G401 (cell line): ENCODE measurements at places on chromosomes 7 and 10.

- no peak for DNase-seq
These were observed 337 bp downstream of the TRIL start for GRCh38 chr7:28957751-28958234.

- DNase-seq, result no peak
These were observed 165.7 kb downstream of the PTPN20 start for GRCh38 chr10:47076949-47077361.

DNA sequence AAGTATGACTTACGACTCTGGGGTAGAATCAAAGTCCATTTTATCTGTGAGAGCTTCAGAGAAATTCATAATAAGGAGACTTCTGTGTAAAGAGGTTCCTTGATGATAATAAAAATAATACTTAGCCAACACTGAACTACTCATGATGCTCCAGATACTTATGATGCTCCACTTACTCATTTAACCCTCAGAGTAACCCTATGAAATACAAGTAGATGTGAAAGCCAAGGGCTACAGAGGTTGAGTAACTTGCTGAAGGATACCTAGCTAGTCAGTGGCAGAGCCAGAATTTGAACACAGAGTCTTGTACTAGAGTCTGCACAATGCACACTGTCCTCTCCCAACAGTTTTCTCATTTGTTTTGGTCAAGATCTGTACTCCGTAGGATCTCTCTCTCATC, 89.5 kb downstream of the HECW1 start:
- DNase-seq, result no peak

GRCh38 chr10:7388602-7389001, 22.2 kb downstream of the SFMBT2 start:
- no peak for DNase-seq

DNA sequence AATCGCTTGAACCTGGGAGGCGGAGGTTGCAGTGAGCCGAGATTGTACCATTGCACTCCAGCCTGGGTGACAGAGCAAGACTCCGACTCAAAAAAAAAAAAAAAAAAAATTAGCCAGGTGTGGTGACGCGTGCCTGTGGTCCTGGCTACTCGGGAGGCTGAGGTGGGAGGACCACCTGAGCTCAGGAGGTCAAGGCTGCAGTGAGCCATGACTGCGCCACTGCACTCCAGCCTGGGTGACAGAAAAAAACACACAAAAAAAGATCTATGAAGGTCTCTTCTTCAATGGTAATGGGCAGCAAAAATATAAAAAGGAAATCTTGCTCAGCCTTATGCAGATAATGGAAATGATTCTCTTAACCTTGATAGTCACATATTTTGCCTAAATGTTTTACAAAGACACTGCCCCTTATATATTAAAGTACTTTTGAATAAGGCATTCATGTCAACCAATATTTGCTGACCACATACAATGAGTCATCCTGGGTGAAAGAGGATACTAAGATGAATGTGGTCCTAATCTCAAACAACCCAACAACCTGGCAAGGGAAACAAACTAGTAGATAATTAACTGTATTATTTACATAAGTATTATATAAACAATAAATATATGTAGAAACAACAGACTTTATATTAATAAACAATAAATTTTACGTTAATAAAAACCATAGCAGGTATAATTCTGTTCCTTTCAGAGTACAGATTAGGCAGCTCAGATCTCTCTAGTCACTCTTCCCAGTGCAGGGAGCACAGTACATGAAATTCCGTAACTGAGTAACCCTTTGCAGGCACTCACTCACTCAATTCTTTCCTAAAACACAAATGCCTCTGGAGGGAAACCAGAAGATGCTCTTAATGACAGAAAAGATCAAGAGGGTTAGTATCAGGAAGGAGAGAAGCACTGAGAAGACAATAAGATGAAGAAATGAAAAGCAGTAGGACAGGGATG, 8.1 kb downstream of the TOMM7 start:
- DNase-seq, result no peak

DNA sequence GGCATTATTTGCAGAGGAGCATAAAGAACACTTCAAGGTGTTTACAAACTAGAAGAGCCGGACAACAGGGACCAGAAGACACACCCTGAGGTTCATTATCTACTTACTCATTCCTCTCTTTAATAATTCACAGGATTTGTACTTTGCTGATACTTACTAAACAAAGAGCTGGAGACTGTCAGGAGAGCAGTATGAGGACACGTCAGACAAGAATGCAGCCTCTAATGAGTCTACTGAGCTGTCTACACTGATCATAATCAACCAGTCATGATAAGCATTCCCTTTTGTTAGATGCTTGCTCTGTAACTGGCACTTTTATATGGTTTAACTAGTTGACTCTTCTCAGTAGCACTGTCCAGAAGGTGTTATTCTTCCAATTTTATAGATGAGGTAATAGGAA, 243.3 kb upstream of the CDC14C start:
- no peak for DNase-seq

- DNase-seq, result no peak
These were observed 15.0 kb upstream of the WDR86 start for GRCh38 chr7:151424799-151425198.

DNA sequence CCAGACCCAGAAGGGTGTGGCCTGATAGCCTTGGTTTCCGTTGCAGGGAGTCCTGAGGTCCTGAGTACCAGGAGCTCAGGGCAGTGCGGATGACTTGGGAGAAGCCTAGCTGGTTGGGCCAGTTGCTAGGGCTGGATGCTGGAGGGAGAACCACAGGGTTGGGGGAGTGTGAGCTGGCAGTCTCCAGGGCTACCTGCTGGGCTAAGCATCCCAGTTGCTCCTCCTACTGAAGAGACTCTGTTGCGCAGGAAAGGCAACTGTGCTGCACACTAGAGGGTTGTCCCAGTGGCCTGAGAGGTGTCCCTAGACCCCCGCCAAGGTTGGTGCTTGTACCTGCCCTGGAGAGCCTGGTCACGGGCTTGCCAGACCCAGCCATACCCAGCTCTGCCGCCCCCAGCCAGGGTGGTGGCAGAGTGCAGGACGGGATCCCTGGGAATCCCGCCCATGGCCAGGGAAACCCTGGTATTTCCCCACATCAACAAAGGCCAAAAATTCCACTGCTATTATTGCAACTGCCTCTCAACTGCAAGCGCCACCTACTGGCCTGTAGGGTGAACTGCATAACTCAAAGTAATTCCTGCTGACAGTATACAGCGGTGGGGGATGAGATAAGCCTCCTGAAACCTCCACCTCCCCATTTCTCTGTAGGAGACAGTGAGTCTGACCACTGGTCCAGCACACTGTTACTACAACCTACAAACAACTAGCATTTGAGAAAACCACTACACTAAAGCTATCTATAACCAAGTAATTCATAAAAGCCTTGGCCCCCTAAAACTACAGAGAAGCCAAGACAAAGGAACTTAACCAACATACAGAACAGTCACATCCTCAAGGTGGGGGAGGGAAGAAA, 67.6 kb upstream of the DDC start:
- no peak for DNase-seq

DNA sequence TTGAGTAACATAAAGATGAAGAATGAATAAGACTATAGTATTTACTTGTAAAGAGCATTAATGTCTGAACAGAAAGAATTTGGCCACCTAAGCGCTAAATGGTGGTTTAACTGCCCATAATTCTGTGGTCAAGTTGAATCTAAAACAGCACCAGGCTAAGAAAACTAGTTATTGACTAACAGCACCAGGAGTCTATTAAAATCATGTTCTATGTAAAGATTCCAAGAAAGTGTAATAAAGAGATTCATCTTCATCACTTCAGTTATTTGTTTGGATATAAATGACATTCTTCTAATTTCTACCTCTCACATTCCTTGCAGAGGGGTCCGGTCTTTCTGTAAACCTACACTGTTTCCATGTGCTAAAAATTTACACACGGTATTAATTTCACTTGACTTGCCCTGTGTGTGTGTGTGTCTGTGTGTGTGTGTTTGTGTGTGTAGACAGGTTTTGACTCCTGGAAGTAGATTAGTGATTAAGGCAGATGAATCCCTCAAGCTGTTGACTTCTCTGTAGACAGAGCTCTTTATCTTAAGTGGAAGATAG, 84.4 kb downstream of the KLF6 start:
- no peak for DNase-seq

- no peak for DNase-seq
These were observed 53.5 kb downstream of the NRF1 start for GRCh38 chr7:129665013-129665401.

DNA sequence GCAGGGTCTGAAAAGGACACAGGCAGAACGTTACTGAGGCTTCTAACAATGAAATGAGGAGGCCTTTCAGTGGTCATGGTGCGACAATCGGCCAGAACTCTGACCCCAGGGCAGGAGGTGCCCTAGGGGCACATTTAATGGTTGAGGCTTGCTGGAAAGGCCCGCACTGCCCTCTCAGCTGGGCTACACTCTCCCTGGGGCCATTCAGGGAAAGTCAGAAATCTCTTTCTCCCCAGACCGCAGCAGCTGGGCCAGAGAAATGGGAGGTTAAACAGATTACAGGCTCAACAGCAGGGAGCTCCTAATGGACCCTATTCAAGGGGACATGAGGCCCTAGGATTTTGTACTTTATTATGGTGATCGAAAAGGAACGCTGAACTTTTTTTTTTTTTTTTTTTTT, 85.6 kb upstream of the FGFR2 start:
- DNase-seq, result peak; percentile 43

GRCh38 chr10:70589762-70590654, 12.5 kb downstream of the PRF1 start:
- no peak for DNase-seq

DNA sequence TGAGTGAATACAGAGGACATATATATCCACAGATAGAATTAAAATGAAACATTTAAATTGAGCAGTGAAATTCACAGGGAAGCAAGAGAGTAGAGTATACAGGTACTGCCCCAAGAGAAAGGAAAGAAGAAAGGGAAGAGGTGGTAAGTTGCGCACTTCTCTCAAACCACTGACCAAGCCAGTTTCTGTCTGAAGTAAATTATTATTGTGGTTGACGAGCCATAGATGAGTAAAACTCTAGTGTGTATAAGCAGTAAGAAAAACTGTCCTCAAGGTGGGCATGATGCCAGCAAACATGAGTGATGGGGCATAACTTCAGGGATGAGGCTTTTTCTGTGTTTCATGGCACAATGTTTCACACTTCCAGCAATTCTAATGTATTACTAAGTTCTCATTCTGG, 4.4 kb upstream of the BET1 start:
- no peak for DNase-seq

DNA sequence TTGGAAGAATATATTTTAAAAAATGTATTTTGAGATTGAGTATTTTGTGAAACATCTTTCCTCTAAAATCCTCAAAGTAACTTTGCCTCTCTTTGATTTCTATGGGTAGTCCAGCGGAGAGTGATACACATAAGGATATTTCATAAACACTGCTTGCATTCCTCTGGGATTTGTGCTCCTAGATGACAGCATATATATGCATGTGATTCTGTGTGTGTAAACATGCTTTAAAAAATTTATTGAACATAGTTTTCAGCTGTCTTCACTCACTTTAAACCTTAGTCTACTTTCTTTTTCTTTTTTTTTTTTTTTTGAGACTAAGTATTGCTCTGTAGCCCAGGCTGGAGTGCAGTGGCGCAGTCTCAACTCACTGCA, 84.6 kb downstream of the KAT6B start:
- DNase-seq, result no peak

GRCh38 chr10:95275726-95276366, 15.0 kb downstream of the PDLIM1 start:
- DNase-seq, result no peak

- no peak for DNase-seq
These were observed 133.6 kb downstream of the SEMA3C start for GRCh38 chr7:80785276-80785675.

DNA sequence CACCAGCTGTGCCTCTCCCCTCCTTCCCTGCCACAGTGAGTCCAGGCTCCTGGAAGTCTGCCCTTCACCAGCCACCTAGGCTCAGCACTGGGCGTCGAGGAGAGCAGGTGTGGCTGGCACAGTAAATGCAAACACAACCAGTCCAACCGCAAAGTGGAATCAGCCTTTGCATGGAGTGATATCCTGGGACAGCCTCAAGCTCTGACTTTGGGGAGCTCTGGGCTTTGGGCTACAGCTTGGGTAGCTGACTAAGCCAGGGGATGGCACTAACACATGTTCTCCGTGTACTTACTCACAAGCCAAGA, 312.4 kb downstream of the KCNMA1 start:
- DNase-seq, result no peak

- DNase-seq, result no peak
These were observed 261.8 kb downstream of the GATA3 start for GRCh38 chr10:8316284-8316683.

GRCh38 chr10:104819731-104820130, 178.6 kb downstream of the SORCS3 start:
- DNase-seq, result no peak

GRCh38 chr10:80530251-80530650, 7.5 kb upstream of the SH2D4B start:
- no peak for DNase-seq

- DNase-seq, result peak; percentile 22
These were observed 48.1 kb upstream of the COMTD1 start for GRCh38 chr10:75283671-75284470.

- DNase-seq, result no peak
These were observed 69.0 kb downstream of the AHR start for GRCh38 chr7:17367502-17367901.

DNA sequence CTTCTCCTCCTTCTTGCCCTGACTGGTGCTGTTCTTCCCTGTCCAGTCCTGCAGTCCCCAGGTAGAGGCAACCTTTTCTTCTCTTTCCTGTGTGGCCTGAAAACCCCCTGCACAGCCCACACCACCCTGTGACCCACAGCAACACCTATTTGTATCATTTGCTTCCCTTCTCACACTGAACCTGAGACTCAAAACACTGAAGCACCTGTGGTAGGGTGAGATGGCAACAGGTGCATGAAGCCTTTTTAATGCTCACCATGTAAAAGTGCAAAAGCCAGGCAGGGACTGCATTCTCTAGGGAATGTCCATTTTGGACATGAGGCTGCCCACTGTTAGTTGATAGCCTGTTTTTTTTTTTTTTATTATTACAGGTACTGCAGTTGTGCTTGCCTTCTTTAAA, 71.4 kb downstream of the LRMDA start:
- DNase-seq, result no peak

DNA sequence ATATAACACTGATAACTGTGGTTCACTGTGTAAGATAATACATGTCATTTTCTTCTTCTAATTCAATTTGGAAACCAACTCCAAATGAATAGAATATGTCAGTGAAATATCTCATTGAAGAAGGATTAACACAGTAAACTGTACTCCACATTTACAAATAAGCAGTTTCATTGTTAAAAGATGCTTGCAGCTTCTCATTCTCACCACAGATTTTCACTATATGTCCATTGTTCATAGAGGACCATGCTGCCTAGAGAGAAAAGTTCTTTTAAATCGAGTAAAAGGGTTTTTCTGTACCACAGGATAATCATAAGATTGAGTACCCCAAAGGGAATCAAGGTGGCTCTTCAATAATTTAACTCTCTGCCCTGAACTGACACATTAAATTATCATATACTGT, 165.5 kb downstream of the LRRN3 start:
- DNase-seq, result no peak

GRCh38 chr7:67306331-67306730, 309.7 kb downstream of the TYW1 start:
- DNase-seq, result no peak

- DNase-seq, result no peak
These were observed 223.2 kb downstream of the SH2D4B start for GRCh38 chr10:80760914-80761371.
